NCI-H1436 (cell line): ENCODE measurements at places on chromosomes 7 and 10.
A peak's percentile ranks its signal among the peaks of the same experiment; 100 is the strongest.

GRCh38 chr10:58742141-58742540 is 229.5 kb downstream of the BICC1 start:
- DNase-seq: no peak

DNA sequence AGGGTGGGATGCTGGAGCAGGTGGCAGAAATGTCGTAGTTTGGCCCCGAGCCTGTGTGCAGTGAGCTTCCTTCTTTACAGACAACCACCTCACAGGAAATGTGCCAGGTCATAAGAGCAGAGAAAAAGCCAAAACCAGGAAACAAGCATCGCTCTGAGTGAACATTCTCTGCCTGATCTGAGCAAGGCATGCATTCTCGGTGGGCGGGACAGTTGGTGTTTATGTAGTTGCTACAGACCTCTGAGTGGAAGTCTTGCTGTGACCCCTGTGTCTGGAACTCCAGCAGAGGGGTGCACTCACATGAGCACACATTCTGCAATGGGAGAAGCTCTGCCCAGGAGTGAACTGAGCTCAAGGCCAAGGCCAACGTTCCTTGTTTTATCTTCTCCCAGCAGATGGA is 230.1 kb downstream of the TCERG1L start:
- no peak for DNase-seq

DNA sequence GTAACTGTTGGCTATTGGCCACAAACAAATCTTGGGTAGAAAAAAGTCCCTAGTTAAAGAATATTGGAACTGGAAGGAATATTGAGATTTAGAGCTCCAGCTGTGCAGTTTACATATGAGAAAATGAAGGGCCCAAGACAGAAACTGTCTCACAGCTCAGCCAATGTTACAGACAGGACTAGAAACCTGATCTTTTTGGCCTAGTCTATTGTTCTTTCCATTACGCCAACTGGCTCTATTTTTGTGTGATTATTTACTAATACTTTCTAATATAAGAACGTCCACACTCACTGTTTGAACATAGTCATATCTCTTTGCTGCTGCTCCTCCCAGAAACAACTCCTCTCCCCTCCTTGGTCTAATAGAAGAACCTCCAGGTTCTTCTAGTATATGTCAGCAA is 1.2 kb downstream of the WEE2 start:
- no peak for DNase-seq

- DNase-seq: no peak
Observed at GRCh38 chr7:32061346-32061745, 8.9 kb downstream of the PDE1C start.

DNA sequence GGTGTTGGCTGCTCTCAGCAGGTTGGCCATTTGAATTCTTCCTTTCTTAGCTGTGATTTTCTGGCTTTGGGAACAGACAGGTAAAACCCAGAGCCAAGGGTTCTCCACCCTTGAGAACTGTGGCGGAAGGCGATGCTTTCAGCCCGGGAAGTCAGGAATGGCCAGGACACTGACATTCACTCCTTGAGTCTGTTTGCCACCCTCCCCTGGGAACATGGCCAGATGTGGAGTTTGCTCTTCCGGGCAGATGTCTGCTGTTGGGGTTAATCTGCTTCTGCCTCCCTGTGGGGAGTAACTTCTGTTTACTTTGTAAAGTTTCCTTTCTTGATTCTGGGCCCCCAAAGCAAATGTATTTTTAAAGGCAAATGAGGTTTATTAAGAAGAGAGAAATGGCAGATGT is 17.7 kb downstream of the GATA3 start:
- DNase-seq: no peak

- DNase-seq: peak; percentile 17
Observed at GRCh38 chr10:132549371-132549770, 11.8 kb downstream of the INPP5A start.

DNA sequence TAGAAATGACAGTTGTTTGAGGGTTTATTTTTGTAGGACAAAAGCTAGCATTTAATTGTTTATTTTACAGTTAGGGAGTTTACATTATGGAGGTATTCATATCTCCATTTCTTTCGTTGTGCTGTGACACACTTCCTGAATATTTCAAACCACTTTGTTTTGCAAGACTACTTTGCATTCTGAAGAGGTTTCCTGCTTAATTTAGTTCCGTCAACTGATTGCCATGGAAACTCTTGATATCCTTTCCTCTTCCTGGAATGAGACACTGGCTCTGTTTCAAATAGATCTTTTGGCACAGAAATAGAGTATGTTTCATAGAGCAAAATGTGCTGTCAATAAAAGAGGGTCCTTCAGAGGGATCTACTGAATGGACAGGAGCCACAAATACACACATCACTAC is 159.5 kb upstream of the AGR3 start:
- DNase-seq: peak; percentile 57

GRCh38 chr10:77873536-77874380 is 52.8 kb downstream of the DLG5 start:
- peak; percentile 67 for DNase-seq

- DNase-seq: no peak
Observed at GRCh38 chr7:98998821-98999725, 120.7 kb downstream of the TRRAP start.

DNA sequence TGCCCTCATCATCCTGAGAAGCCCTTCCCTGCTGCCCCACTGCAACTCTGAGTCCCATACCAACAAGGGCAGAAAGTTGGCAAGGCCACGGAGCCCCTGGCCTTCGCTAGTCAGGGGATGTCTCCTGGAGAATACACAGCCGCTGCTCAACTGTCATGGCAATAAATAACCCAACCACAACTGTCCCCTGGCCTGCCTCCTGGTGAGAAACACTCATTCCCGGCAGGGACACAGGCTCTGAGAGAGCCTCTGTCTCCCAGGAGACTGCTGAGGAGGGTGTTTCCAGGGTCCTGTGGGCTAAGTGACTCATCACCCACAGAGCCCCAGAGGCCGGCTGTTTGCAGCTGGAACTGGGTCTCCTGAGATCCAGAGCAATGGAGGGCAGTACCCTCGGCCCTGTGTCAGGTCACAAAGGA is 354.1 kb downstream of the TNS3 start:
- no peak for DNase-seq

DNA sequence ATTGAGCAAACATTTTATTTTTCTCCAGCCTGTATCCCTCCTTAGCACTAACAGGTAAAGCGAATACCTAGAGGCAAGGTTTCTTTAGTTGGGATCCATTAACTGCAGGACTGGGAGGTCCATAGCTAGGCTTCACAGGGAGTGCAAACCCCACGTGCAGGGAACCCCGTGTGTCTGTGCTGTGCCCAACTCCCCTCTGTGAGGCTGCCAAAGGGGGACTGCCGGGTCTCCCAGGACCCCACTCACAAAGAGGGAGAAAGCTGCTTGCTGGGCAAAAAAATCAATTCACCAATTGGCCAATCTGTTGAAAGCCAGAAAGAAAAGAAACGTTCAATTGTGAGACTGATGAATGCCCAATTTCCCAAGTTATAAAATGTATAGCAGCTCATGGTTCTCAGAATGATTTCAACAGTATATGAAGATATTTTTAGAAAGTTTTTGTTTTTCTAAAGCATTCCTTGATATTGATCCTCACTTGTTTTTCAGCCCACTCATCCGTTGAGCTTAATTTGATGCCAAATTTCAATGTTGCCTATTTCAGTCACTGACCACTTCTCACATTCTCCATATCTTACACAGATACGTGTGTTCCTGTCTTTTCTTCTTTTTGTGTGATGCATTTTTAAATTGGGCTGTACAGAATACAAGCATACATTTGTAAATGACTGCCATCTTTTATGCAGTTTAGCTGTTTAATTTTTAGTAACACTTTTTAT is 202.7 kb upstream of the PRSS58 start:
- DNase-seq: no peak

GRCh38 chr7:80499350-80499953 is 12.4 kb downstream of the GNAT3 start:
- DNase-seq: no peak

DNA sequence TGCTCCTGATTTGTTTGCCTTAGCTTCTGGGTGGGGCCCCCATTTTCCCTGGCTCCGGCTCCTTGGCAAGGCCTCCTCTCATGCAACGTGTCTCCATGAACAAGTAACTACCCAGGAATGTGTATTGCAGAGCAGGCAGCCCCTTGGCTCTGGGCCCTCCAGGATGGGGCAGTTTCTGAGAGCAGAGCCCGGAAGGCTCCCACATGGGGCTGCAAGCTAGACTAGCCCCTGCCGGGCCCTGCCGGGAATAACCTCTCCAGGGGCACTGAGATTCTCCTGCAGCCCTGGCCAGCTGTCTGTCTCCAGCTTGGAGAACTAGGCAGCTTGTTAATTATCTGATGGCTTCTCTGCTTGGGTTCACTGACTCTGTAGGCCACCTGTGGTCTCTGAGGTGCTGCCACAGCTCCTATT is 184.0 kb upstream of the INHBA start:
- DNase-seq: no peak

- DNase-seq: no peak
Observed at GRCh38 chr10:108850138-108850854, 1073.0 kb downstream of the XPNPEP1 start.

DNA sequence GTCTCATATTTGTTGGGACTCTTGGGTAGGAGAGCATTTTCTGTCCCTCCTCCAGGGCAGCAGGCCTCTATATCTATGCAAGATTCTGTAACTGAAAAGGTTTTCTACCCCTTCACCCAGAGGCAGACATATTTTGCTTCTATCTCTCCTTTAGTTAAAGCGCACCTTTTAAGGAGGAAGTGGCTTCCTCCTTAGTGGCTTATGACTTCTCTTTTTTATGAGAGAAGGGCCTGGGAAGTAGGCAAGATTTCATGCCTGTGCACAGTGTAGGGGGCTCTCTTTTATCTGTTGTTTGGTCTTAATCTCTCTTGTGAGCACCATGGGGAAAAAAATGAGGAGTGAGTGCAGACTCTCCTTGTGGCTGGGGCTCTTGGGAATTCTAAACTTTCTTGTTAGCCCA is 122.1 kb downstream of the LRMDA start:
- no peak for DNase-seq

DNA sequence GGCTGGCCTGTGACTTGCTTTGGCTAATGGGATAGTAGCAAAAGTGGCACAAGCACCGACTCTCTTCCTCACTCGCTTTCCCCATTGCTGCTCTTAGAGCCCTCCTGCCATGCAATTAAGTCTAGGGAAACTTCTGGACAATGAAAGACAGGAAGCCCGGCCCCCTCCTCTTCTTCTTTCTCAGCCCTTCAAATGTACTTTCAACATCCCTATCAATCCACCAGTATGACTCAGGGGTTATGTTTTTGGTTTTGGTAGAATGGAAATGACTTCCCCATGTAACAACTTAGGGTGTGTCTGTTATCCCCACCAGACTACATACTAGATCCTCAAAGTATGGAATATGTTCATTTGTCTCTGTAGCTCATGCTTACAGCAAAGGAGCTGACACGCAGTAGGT is 139.0 kb upstream of the GDF10 start:
- no peak for DNase-seq

DNA sequence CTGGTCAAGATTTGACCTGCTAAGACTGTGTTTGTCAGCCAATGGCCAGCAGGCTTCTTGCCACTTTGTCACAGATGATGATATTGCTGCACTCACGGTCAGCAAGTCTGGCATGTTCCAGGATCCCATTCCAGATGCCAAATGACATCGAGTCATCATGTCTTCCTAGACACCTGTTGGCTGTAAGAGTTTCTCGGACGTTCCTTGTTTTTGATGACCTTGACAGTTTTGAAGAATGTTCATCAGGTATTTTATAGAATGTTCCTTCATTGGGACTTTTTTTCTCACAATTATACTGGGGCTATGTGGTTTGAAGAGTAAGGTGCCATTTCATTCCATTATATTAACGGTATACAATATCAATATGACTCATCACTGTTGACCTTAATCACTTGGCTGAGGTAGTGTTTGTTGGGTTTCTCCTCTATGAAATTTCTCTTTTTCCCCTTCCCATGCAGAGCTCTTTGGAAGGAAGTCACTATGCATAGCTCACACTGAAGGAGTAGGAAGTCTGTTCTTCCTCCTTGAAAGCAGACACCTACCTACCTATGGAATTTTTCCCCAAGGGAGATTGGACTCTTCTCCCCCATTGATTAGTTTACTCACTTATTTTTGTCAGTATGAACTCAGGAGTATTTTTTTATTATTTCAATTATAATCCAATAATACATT is 31.6 kb downstream of the HECW1 start:
- no peak for DNase-seq

GRCh38 chr7:415646-416525 is 103.8 kb downstream of the PDGFA start:
- no peak for DNase-seq

GRCh38 chr7:15561835-15562234 is at the start of gene AGMO:
Gene AGMO, minus strand, starts transcription at chr7:15562015.
- no peak for DNase-seq

DNA sequence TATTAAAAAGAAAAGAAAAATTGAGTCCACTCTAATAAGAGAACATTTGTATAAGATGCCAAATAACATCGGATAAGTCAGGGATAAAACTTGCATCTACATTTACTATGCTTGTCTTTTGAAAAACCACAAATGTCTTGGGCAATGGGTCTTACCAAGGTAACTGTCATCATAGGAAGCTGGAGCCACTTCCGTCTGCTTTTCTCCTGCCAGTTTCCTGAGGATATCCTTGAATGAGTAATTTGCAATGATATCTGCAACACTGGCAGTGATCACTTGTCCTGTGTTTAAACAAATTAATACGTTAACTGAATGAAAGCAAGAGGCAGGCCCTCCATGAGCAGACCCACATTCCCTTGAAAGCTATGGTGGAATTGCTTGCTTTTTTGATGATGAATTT is 47.3 kb downstream of the ITGA8 start:
- DNase-seq: no peak

- no peak for DNase-seq
Observed at GRCh38 chr10:79189181-79189580, 120.4 kb downstream of the ZMIZ1 start.

DNA sequence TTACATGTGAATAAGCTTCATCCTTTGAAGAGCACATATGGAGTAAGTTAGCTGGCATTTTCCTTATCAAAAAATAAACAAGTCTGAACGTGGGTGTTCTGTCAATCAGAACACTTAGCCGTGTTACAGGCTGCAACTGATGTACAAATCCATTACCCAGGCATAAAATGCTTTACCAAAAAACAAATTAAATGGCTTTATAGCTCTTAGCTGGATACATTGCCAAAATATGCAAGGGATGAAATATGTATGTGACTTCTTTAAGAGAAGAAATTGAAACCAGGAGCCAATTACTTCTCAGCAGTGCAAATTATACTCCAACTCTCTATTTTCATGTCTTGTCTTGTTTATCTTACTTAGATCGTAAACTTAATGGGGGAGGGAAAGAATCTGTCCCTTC is 214.8 kb downstream of the DGKB start:
- DNase-seq: no peak

GRCh38 chr7:122155566-122155965 is 11.5 kb upstream of the AASS start:
- DNase-seq: no peak

GRCh38 chr7:17651863-17652385 is 288.4 kb downstream of the SNX13 start:
- no peak for DNase-seq

- DNase-seq: peak; percentile 22
Observed at GRCh38 chr10:124697837-124698544, 46.2 kb downstream of the FAM53B start.

GRCh38 chr7:151520419-151521261 is 945 bp upstream of the RHEB start:
- DNase-seq: no peak

GRCh38 chr10:107553470-107553869 is 389.0 kb upstream of the SORCS1 start:
- DNase-seq: no peak
